Natural killer cell (primary cell): ENCODE measurements at places on chromosomes 13 and 19.

DNA sequence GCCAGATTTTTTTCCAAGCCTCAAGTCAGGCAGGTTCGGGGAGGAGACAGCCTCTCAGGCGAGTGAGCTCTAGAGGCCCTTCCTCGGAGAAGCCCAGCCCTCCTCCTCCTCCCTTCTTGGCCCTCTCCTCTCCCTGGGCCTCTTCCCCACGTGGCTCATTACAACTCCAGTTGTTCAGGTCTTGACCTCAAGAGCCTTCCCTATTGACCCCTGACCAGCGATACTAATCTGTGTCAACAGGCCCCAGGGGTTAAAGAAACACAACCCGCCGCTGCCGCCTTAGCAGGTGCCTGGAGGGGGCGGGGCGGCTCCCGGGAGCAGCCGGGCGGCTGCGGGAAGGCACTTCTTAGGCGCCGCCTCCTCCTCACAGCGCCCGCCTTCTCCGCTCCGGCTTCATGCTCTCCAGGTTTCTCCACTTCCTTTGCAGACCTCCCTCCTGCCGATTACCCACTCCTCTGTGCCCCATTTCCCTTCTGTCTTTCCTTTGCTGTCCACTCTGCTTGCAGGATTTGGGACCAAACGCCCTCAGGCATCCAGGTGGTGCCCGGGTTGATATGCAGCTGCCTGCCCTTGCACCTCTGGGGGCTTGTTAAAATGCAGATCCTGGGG is 51.0 kb downstream of the LYL1 start:
- no peak for DNase-seq

GRCh38 chr13:62643799-62644524 is 1228.3 kb upstream of the PCDH20 start:
- no peak for DNase-seq

DNA sequence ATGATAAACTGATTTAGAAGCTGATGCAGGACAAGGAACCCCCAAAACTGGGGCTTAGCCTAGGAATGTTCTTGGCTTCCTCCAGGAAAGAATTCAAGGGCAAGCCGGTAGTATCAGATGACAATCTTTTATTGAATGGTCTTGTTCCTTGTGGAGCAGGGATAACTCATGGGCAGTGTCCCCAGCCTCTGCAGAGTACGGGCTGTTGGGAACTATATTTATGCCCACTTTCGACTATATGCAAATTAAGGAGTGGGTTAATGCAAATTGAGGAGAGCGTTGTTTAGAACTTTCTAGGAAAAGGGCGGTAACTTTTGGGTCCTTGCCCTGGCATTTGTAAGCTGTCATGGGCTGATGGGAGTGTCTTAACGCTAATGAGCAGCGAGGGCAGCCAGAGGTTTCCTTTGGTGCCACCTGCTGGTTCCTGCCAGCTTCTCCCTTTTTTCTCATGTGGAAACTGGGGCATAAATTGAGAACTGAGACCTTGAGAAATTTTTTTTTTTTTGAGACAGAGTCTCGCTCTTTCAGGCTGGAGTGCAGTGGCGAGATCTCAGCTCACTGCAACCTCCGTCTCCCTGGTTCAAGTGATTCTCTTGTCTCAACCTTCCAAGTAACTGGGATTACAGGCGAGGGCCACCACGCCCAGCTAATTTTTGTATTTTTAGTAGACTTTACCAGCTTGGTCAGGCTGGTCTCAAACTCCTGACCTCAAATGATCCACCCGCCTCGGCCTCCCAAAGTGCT is 79.4 kb upstream of the ABCC4 start:
- DNase-seq: peak; percentile 83

DNA sequence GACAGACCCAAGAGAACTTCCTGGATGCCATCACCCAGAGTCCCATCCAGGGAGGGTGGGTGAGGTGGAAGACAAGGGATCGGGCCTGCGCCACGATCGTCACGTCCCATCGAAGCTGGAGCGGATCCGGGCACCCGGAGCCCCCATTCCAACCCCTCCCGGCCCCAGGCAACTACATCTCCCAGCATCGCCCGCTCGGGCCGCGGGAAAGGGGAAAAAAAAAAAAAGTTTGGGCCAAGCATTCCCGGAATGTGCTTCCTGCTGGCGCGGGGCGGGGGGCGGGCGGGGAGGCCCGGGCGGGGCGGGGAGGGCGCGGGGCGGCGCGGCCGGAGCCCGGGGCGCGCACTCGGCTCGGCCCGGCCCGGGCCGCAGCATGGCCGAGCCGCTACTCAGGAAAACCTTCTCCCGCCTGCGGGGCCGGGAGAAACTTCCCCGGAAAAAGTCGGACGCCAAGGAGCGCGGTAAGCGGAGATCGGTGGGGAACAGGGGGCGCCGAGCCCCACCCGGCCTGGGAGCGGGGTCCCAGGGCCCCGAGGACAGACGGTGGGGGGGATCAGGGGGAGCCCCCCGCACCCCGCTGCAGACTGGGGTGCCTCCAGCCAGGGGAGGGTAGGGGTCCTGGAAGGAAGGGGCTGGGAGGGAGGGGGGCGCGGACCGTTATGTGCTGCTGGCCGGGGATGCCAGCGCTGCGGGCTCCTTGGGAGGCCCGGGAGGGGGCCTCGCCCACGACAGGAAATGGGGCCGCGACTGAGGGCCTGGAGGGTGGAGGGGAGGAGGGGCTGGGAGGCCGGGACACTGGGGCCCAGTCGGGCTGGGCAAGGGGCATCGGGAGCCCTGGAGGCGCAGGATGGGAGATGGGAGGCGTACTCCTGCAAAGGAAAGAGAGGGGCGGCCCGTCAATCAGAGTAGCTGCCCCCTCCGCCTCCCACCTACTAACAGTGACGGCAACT is at the start of gene SYDE1:
TSS of gene SYDE1 (plus strand) at position 341 of the 950 bp plus-strand sequence. CDS start at position 374, 33 bp downstream.
- no peak for DNase-seq

DNA sequence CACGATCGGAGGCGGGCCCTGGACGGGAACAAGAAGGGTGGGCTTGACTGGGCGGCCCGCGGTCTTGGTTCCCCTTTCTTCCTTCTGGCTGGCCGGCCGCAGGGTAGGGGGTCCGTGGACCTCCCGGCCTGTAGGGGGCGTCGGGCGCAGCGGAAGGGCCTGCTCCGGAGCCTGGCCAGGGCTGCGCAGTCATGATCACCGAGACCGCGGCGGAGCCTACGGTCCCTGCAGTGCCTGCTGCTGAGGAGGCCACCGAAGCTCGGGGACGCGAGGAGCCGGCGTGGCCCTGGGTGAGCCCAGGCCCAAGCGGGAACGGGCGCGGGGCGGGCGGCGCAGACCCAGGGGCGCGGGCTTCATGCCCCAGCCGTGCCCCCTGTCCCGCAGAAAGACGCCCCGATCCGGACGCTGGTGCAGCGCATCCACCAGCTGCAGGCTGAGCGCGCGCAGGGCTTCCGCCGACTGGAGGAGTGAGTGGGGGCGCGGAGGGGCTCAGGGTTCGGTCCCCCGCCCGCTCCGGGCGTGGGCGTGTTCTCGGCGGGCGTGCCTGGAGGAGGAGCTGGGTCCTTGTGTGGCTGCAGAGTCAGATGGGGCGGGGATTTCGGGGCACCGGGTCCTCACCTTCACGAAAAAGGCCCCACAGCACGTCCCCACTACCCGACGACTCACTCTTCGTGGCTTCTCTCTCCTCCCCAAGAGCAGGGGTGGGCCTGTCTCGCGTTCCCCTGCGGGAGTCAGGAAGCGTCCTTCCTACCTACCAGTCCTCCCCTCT is at the start of gene REX1BD:
TSS of gene REX1BD (plus strand) at position 188 of the 769 bp plus-strand sequence. CDS start at position 192, 4 bp downstream.
- peak; percentile 78 for DNase-seq
